HT1080 (cell line): ENCODE measurements at places on chromosomes 11 and 22. TPM values are rescaled to one million over a fixed set of nuclear protein-coding genes. Genes with fewer than 3 reads are reported as not detected.

GRCh38 chr11:130668751-130669150 lies 220.3 kb downstream of the ADAMTS15 start:
- no peak for DNase-seq

DNA sequence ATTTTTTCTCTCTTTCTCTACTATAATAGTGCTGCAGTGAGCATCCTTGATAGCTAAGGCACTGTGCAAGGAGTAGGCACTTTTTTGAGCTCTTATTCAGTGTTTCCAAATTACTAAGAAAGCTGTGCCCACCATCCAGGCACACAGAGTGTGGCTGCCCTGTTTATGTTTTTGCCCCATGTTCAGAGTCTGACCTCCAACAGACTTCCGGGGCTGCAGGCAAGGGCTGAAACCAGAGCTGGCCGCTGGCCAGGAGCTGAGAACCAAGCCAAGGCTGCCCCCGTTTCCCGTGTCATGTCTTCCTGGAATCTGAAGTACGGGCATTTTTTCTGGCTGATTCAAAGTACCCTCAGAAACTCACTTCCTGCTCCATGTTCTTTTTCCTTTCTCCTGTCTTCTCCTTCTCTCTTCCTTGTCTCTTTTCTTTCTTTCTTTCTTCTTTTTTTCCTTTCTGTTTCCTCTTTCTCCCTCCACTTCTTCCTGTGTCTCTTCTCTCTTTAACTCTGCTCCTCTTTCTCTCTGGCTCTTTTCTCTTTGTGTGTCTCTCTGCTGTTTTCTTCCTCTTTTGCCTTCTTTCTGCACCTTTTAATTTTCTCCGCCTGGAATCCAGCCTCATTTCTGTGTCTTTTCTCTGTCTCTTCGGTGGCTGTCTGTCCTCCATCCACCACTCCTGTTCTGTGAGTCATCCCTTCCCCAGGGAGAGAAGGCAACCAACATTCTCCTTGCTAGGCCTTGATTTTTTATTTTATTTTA lies 17.0 kb upstream of the KCTD14 start:
- peak; percentile 89 for DNase-seq

SPI1 gene
- not detected in 2 replicates for total RNA-seq

DNA sequence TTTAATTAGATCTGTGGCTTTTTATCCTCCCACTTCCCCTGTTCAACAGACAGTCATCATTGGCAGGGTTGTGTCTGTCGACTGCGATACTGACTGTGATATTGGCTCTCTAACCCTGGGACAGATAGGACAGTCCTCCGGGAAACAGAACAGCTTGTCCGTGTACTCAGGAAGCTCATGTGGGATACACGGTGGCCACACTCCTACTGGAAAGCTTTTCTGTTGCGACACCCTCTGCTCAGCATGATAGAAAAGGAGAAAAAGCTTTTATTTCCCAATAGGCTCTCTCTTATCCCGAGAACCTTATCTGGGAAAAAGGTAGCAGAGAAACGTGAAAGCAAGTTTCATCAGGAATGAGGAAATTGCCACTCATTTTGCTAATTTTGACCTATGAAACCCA lies 60.4 kb upstream of the HSPA8 start:
- no peak for DNase-seq

- DNase-seq = no peak
These were observed 16.9 kb downstream of the MYRF start for GRCh38 chr11:61769169-61769920.

- peak; percentile 48 for DNase-seq
These were observed 413.9 kb downstream of the TENM4 start for GRCh38 chr11:79026803-79027445.

GRCh38 chr11:128599729-128600128 lies 12.4 kb upstream of the ETS1 start:
- DNase-seq = peak; percentile 23

DNA sequence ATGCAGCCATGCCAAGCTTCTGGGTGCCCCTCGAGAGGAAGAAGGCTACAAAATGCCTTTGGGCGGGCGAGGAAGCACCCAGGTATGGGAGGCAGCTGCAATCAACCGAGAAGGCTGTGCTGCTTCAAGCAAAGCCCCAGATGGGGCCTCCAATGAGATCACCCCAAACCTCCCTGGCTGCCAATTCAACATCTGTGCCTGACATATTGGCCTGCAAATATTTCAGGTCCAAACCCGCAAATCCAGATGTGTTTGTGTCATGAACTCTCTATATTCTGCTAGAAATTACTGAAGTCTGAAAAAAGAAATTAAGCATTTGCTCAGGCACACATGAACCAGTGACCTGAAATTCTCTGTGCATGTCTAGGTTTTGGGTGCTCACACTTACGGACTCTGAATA lies 78.8 kb upstream of the RCN1 start:
- DNase-seq = no peak

DNA sequence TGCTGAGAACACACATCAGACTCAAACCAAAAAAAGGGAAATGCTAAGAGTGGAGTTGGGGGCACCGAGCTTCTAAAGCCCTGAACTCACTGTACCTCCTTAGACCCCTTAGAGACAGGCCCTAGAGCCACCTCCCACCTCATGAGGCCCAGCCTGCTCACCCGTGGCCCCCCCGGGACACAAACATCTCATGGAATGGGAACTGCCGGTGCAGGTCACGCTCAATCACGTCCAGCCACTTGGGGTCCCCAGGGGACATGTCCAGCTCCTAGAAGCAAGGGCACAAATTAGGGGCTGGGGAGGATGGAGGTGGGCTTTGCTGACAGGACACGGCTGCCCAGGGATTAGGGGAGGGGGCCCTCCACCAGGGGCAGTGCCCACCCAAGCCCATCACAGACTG lies 6.3 kb upstream of the CASTOR1 start:
- no peak for DNase-seq

DNA sequence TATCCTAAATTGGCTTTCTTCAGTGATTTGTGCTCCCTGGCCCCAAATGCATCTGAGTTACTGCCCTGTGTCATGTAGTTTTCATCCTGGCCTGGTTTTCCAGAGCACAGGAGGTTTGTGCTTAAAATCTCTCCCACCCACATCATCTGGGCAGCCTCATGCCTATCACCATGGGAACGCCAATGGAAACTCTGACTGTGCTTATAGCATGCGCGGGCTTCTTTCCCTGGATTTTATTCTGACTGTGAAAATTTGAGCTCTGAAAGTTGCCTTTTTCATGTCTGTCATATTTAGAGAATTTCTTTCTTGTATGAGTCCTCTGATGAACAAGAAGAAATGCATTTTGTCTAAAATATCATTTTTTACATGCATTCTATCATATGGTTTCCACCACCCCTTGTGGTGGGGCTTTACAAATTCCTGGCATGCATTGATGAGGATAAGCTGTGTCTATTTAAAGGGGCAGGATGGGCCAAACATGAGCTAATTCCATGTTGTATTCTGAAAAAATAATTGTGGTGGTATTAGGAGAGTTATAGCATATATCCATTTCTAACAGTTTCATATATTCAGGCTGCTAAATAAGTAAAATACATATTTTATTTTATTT lies 55.1 kb downstream of the IRAG1 start:
- no peak for DNase-seq

DNA sequence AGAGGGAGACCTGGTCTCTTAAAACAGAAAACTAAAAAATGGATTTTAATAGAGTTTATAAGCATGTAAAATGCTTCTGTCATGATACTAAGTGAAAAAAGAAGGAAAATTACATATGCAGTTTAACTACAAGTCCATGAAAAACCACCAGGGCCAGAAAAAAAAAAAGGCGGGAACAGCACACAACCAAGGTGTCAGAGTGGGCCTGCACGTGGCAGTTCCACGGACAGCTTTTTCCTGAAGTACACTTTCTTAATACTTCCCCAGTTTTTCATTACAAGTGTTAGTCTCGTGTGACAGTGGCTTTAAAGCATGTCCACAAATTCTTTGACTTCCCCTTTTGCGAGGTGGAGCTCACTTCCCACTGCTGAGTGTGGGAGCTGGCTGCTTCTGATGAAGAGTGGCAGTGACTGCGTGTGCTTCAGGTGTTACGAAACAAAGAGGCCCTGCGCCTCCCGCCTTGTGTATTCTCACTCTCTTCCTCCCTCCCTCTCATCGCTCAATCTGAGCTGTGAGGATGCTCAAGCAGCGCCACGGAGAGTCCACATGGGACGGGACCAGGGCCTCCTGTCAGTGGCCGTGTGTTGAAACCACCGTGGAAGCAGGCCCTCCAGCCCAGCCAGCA lies 16.4 kb downstream of the PPM1F start:
- no peak for DNase-seq

DNA sequence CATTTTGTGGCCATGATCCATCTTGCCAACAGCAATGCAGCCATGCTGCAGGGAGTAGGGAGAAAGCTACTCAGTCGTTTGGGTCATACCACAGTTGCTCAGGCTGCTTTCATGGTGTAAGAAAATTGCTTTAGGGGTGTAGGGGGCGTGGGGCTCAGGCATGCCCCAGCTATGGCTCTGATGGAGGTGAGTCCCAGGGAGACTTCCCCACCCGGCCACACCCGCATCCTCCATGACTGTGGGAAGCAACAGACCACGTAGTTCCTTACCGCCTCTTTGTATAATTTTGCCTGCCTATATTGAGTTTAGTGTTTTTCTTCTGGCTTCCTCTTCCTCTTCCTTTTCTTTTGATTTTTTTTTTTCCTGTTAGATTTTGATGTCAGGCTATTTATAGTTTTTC lies 58.8 kb downstream of the SPECC1L start:
- DNase-seq = no peak

GRCh38 chr11:61384271-61385242 lies 7.8 kb upstream of the TMEM216 start:
- DNase-seq = no peak

METTL15 gene
- 12.1 and 14.6 TPM in 2 replicates for total RNA-seq

- DNase-seq = no peak
These were observed 12.8 kb upstream of the SORL1 start for GRCh38 chr11:121439337-121439736.

DAGLA gene
- total RNA-seq = 3.7 and 6.2 TPM in 2 replicates

- DNase-seq = peak; percentile 70
These were observed 16.7 kb upstream of the OR9Q1 start for GRCh38 chr11:58006940-58007339.

DNA sequence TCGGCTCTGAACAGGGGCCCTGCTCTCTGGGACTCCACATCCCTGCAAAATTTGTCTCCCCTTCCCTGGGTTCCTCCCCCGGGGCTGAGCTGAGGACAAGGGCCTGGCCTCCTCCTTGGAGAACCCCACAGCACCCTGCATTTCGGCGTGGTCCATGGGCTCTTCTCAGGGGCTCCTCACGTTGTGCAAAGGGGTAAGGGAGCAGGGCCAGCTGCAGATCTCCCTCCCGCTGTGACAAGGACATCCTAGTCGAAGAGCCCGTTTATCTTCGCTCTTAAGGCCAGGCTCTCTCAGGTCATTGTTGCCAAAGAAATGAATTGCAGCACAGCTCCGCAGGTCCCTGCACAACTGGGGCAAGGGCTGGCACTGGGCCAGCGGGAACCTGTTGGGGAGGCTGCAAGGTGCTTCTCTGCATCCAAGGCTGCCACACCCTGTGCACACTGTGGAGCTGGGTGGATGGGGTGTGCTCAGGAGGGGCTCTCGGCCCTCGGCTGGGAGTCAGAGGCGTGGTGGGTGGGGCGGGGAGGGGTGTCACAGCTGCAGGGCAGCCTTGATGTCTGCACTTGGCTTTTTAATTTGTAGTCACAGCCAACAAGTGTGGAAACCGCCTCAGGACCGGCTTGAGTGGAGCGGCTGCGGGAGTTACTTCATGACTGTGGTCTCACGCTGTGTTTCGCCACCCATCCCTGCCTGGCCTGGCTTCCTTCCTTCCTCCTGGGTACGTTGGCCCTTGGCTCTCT lies 26.6 kb upstream of the SEPTIN5 start:
- no peak for DNase-seq

KCNE3 gene
- not detected in 2 replicates for total RNA-seq

DNA sequence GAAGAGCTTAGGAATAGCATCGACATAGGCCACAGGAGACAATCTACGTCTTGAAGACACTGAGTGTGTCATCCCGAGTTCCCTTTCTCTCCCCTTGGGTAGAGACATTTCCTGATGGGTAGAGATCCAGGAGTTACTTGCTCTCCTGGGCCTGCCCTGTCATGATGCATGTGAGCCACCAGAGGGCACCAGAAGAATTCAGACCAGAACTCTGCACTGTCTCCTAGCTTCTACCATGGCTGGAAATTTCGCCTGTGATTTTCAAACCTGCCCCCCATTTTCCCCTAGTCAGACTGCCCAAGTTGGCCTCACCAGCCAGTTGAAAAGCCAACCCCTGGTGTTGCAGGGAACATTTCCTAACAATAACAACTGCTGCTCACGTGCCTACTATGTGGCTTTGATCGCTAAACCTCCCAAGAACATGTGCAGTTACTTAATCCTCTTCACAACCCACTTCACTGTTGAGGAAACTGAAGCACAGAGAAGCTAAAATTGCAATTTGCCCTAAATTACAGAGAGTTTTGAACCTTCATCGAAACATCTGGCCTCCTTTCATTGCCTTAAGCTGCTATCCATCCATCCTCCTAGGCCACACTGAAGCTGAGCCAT lies 47.2 kb downstream of the C11orf58 start:
- peak; percentile 65 for DNase-seq

DNA sequence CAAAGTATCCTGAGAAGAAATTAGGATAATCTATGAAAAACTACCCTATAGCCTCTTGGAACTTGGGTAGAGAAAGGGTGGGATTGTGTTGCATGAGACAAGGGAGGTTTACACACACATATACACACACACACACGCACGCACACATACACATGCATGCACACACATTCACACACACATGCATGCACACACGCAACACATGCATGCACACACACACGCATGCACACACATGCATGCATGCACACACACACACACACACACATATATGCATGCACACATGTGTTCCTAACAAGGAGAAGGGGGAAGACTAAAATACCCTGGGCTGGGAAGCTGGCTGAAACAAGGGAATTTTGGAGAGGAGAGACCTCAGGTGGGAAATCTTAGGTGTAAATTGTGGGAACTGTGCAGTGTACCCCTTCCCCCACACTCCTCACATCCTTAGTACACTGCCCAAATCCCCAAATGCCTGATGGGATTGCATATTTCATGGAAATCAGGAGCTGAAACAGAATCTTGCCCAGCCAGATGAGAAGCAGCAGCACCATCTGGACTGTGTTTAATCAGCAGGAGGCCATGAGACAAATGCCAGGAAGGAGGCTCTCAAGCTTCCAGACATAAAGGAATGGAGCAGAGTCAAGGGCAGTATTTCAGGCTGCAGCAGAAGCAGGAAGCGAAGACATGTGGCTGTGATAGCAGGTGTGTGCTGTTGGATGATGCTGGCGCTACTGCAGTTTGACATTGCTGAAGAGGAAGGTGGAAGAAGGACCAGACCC lies 14.6 kb upstream of the POLD3 start:
- no peak for DNase-seq

DNA sequence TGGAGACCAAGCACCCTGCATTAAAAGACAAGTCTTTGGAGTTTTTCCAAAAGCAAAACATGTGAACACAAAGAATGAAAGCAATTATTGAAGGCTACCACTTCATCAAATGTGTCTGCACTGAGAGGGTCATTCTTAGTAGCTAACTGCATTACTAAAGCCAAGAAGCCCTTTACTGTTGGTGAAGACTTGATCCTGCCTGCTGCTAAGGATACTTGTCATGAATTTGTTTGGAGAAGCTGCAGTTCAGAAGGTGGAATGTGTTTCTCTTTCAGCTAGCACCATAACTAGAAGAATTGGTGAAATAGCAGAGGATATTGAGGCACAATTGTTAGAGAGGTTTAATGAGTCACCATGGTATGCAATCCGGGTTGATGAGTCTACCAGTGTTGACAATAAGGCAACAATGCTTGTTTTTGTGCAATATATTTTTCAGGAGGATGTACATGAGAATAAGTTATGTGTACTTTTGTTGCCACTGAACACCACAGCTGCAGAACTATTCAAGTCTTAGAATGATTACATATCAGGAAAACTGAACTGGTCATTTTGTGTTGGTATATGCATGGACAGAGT lies 457.3 kb upstream of the ISX start:
- peak; percentile 92 for DNase-seq

APOA5 gene
- total RNA-seq = 0.23 TPM in 1 of 2 replicates, not detected in the other
